ENCODE measurements at places on chromosomes 5 and 9. TPM values are rescaled to one million over a fixed set of nuclear protein-coding genes. Genes with fewer than 3 reads are reported as not detected.

Gene SOHLH1
- not detected for total RNA-seq

Gene PRSS3
- total RNA-seq = not detected

Gene STOM
- 384 TPM for total RNA-seq

Gene GCNT4
- total RNA-seq = 5.6 TPM

Gene LARP1
- total RNA-seq = 126 TPM

Gene TXNDC15
- 79.6 TPM for total RNA-seq

Gene SLCO6A1
- total RNA-seq = 0.75 TPM

- DNase-seq = no peak
These were observed 41.9 kb downstream of the GLRX start for GRCh38 chr5:95780597-95780996.

DNA sequence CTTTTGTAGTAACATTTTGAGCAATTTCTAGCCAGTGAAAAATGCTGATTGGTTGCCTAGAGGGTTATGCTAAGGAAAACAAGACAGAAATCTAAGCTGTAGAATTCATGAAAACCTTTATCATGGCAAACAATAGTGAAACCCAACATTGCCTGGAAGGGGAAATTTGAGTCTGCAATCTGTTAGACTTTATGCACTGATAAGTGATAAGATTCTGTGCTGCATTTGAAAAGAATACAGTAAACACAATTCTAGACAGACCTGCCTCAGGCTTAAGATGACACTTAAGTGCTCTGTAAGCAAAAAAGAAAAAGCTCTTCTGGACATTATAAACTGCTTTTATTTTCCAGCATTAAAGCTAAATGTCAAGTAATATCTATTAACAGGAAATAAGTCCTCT is 519.3 kb downstream of the ISL1 start:
- DNase-seq = no peak

GRCh38 chr5:80884086-80884813 is 75.9 kb upstream of the RASGRF2 start:
- DNase-seq = no peak

DNA sequence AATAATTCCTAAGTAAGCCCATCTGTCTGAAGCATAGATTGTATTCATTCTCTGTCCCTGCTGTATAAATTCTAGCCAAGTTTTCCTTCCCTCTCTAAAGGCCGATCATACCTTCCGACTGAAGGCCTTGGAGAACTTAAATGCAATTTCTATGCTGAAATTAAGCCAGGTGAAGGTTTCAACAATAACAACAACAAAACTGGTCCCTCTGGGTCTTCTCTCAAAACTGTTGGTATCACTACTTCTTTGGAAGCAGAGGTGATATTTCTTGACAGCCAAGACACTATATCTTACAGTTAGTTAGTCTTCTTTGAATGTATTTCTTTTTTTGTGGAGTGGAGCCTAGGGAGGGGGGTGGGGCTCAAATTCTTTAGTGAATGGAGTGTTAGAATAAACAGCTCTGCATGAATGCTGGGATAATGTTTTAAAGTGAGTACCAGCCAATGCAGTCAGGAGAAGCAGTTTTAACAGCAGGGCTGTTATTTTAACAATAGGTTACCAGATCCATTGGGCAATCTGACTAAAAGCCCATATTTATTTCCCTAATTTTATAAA is 508.9 kb downstream of the EBF1 start:
- DNase-seq = no peak

- DNase-seq = no peak
These were observed 544.4 kb downstream of the EFNA5 start for GRCh38 chr5:107126341-107126740.

- peak; percentile 85 for DNase-seq
These were observed at the start of gene NSG2 for GRCh38 chr5:174045470-174046025. Gene NSG2 (plus strand): TSS chr5:174045706. CDS start chr5:174046756, 1,050 bp downstream.

DNA sequence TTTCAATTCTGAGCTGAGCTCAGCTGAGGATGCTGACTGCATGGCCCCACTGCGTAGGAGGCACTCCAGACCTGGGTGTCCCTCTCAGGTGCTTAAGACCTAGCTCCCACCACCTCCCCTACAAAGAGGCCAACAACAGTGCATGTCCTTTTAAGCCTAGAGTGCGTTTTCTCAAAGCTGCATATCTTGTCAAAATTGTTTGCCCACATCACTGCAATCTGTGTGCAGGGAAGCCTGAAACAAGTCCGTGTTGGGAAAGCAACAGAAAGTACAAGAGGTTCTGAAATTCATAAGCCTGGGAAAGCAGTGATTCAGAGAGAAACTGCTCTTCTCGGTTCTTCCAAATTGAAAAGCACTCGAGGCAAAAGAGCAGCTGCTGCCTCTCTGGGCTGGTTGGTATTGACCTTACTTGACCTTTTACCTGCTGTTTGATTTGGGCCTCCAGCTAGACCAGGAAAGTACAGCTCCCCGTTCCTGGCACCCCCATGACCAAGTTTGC is 238.4 kb downstream of the NR2F1-AS1 start:
- no peak for DNase-seq

DNA sequence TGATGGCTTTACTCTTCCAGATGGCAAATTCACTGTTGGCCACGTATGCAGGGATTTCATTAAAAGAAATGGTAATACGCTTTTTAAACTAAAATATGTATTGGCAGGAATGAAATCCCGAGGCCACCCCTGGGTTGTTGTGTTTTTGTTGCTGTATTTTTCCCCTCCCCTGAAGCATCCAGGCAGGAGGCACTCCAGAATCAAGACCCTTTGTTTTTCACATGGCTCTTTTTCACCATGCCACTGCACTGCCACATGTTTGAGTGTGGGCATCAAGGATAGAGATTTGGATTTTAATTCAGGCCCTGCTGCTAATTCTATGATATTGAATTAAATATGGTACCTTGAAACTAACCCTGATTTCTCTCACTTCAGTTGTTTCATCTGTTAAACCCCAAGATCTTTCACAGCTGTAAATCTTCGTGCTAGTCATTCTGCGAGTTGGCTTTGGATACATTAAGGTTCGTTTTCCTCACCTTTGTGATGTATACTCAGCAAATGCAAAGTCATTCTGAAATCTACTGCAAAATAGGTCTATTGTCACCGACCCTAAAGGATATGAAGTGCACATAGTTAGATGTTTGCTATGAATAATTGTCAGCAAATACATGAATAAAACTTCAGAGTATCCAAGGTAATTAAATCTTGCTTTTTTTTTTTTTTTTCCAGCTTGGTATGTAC is 533.4 kb downstream of the PTPRD start:
- no peak for DNase-seq

DNA sequence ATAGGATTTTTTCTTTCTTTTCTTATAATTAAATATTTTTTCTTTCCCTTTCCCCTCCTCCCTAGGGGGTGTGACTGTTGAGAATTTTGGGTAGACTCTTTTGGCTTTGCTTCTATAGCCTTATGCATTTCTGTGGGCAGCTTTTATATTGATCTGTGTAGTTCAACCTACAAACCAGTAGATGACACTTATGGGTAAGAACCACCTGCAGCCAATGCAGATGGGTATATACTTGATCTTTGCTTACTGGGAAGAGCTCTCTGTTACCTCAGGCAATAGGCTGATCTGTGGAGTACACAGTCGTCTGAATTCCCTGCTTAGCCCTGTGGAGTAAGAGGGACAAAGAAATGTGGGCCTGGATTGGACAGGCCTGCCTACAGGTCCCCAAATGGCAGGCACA is 102.7 kb upstream of the STARD4 start:
- DNase-seq = no peak
